Osteocyte (in vitro differentiated cells): ENCODE measurements at places on chromosomes 13 and 19.

DNA sequence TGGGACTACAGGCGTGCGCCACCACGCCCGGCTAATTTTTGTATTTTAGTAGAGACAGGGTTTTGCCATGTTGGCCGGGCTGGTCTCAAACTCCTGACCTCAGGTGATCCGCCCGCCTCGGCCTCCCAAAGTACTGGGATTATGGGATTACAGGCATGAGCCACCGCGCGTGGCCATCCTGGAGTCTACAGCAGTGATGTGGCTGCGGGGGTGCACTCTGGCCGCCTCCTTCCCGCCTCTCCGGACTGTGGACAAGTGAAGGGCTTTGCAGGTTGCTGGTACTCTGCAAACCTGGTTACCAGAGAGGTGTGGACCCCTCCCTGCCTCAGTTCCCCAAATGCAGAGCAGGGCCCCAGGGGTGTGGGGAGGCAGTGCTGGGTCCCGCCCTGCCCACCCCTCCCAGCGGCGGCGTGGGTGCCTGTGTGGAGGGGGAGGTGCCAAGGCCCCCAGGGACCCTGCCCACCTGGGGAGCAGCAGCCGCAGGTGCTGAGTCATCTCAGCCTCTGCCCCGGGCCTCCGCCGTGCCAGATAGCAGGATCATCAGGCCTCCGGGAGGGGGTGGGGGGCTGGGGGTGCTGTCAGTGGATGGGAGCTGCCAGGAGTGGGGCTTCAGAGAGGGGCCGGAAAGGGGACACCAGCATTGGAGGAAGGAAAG is 23.1 kb downstream of the ARID3A start:
- no peak for DNase-seq

- no peak for DNase-seq
Measured at GRCh38 chr19:4606921-4607678, 32.2 kb upstream of the TNFAIP8L1 start.

- no peak for DNase-seq
Measured at GRCh38 chr19:16328824-16329482, 4.3 kb downstream of the KLF2 start.

DNA sequence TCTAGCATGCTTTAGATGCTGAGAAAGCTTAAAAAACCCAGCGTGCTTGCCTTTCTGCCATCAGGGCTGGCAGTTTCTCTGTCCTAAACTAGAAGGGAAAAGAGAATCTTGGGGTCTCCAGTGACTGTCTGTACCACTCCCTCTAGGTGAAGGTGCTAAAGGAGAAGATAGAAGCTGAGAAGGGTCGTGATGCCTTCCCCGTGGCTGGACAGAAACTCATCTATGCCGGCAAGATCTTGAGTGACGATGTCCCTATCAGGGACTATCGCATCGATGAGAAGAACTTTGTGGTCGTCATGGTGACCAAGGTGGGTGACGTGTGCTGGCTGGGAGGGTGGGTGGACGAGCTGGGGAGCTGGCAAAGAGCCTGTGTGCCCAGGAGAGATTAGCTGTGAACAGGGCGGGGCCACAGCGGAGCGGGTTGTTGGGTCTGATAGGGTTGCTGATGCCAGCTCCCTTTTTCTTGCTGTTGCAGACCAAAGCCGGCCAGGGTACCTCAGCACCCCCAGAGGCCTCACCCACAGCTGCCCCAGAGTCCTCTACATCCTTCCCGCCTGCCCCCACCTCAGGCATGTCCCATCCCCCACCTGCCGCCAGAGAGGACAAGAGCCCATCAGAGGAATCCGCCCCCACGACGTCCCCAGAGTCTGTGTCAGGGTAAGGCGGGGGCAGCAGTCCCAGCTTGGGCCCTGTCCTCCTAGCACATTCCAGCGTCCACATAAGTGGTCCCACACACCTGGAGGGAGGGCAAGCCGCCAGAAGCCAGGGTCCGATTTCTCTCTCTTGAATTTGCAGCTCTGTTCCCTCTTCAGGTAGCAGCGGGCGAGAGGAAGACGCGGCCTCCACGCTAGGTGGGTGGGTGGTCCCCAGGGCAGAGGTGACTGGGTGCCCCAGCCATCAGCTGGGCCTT is 2.3 kb downstream of the RAD23A start:
- DNase-seq, result no peak

DNA sequence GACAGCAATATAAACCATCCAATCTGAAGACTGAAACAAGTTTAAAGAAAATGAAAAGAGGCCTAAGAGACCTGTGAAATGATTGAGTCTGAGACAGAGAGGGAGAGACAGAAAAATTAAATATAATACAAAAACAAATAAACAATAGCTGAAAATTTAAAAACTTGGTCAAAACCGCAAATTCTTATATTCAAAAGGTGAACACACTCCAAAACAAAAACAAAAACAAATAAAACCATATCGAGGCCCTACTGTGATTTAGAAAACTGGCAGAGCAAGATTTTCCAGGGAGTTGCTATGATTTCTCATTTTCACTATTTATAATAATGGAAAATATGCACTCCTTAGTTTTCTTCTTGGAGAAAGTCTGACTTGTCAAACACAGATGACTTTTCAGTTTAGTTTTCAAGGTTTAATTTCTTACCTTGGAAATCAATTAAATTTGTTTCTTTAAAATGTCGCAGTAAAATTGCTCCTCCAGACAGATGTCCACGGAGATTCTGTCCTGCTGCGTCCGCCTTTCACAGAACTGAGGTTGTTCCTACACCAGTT is 1420.3 kb downstream of the UQCRFS1 start:
- no peak for DNase-seq

- DNase-seq, result no peak
Measured at GRCh38 chr19:3469638-3470499, 10.5 kb downstream of the SMIM24 start.

GRCh38 chr13:28411831-28412353 is 83.0 kb downstream of the FLT1 start:
- DNase-seq, result no peak

DNA sequence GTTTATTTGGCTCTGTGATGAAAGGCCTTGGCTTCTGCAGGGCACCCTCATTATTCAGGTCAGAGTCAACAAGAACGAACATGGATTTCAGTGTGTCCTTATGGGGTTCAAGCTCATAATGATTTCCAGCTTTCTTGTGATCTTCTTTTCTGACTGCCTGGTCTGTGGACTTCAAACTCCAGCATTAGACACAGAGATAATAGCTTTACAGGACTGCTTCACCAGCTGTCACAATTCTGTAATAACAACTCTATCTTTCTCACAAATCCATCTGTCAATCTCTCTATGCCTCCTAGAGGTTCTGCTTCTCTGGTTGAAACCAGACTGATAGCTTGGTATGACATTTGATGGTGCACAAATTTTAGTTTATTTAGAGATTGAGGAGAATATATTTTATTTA is 13.1 kb upstream of the SLITRK6 start:
- DNase-seq, result no peak

DNA sequence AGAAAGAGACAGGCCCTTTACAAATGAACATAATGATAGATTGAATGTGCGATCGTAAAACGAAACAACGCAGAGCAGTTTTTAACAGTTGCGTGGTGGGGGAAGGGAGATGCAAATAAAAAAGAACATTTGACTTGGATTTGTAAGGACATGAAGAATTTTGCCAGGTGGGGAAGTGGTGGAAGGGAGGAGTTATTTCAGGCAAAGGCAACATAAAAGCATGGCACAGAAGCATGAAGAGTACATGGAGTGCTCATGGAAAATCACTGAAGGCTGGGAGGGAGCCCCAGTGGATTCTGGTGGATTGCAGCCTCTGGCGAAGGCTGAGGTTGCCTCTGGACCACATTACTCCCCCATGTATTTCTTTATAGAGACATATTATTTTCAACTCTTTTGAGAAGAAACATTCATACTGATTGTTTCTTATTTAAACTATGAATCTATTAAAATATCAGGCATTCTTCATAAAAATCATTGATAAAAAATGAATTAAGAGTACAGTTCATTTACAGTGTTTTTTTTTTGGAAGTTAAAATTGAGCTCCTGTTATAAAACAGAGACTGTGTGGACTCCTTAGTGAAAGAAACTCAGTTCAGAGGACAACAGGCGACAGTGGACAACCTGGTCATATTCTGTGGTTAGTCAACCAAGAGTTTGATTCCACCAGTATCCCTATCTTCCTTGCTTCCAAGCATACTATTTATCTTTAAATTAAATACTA is 57.5 kb downstream of the STARD13 start:
- no peak for DNase-seq

GRCh38 chr13:30906411-30907051 is 460 bp downstream of the MEDAG start:
- no peak for DNase-seq

GRCh38 chr13:27928805-27929753 is 9.3 kb downstream of the PDX1 start:
- DNase-seq, result no peak

DNA sequence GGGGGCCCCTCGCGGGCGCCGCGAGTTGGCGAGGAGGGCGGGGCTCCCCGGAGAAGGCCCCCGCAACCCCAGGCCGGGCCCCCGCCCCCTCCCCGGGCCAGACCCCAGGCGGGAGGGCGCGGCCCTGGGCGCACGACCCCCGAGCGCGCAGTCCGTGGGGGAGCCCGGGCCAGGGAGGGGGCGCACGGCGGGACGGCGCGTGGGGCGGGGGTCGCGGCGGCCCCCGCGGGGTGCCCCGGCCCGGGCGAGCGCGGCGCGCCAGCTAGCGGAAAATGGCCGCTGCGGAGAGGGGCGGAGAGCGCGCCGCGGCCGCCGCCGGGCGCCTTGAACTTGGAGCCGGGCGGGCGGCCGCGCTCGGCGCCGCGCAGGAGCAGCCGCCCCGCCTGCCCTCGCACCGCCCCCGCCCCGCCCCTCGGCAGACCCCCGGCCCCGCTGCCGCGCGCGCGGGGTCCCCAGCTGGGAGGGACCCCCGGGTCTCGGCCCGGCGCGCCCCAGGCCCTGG is 6.4 kb upstream of the NFIC start:
- DNase-seq, result no peak

DNA sequence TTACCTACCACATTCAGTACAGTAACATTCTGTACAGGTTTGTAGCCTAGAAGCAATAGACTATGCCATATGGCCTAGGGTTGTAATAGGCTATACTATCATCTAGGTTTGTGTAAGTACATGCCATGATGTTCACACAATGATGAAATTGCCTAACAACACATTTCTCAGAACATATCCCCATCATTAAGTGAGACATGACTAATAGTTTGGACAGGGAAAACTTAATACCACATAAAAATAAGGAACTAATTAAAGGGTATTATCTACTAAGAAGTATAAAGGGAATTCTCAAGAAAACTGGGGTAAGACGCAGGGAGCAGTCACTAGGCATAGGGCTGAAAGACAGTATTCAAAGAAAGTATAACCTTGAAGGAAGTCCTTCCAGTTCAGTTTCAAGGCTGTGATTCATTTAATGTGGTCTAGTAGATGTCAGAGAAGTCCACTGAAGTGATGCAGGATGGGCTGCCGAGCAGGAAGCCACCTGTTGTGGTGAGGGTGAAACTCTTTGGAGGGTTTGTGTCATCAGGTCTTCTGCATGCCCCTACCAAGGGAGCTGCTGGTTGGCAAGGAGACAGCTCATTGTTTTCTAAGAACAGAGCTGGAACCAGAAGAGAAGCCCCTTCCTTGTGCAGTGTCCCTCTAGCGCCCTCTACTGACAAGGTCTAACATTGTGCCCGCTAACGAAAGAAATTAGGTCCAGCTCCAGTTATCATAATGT is 122.9 kb downstream of the OLFM4 start:
- no peak for DNase-seq

DNA sequence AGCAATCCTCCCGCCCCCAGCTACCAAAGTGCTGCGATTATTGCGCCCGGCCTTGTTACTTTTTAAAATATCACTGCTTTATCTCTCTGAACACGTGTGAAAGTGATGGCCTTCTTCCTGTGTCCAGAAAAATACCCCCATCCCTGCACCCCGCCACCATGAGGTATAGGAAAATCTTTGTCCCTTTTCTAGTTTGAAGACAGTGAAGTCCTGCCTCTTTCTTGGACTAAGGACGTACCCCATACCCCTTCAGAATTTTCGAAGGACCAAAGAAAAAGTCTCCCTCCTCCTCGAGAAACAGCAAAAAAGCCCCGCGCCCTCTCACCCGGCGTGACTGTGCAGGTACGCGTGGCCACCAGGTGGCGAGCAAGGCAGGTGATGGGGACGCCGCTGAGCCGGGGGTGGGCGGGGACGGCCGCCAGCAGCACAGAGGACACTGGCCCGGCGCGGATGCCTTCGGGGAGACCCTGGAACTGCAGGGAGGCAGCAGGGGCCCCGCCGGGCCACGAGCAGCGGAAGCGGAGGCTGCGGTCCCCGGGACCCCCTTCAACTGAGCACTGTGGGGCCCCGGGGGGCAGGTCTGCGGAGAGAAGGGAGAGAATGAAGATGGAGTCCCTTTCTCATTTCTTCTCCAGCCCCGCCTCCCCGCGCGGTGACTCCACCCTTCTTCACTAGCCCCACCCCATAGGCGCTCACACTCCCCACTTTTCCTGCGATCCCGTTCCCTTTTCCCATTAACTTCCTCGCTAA is 3.2 kb downstream of the VSIG10L start:
- DNase-seq, result peak; percentile 92

GRCh38 chr13:40680659-40681323 is 14.3 kb upstream of the FOXO1 start:
- peak; percentile 25 for DNase-seq

- DNase-seq, result no peak
Measured at GRCh38 chr19:518598-519231, 11.4 kb downstream of the TPGS1 start.

GRCh38 chr13:35598790-35599369 is 122.4 kb upstream of the MAB21L1 start:
- no peak for DNase-seq

GRCh38 chr13:41520016-41520659 is 62.8 kb downstream of the RGCC start:
- DNase-seq, result peak; percentile 54

DNA sequence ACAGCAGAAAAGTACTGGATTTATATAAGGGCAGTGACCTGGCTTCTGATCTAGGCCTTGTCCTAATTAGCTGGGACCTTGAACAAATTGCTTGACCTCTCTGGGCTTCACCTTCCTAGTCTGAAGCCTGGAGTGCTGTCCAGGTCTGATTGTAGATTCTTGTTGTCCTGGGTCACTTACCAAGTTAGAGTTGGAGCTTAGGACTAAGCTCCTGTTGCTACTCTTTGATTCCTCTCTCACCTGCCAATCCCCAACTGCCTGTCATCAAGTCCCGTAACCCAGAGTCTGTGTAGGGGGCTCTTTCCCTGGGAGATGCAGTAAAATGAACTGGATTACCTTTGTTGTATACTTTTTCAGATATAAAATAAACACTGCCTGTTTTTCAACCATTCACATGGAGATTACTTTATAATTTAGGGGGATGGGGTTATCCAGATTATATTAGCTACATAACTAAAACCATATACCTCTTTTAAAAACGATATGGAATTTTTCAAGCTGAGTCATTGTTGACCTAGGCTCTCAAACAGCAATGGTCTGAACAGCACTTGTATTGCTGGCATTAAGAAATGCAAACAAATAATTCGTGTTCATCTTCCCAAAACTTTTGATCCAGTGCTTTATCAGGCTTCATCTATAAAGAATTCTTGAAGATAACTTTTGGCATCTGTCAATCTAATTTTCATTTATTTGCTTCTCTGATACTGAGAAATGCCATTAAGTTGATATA is 5.8 kb downstream of the ARHGAP35 start:
- DNase-seq, result no peak

DNA sequence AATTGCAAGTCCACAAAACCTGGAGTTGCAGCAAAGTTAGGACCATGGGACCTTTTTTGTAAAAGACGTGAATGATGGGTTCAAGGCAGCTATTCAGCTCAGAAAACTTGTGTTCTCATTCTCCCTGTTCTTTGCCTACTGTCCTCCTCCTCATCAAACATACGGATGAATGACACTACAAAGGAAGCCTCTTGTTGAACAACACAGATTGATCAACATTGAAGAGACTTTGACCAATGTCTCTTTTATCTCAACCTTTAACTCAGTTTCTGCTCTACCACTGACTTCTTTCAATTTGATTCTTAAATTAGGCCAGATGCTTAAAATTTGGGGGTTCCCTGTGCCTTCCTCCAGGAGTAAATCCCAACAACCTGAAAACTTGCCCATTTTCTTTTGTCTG is 27.9 kb upstream of the KLF12 start:
- no peak for DNase-seq
